ENCODE measurements at places on chromosomes 4 and X.

GRCh38 chrX:32443841-32444240 lies 767.5 kb downstream of the DMD start:
- DNase-seq: no peak

DNA sequence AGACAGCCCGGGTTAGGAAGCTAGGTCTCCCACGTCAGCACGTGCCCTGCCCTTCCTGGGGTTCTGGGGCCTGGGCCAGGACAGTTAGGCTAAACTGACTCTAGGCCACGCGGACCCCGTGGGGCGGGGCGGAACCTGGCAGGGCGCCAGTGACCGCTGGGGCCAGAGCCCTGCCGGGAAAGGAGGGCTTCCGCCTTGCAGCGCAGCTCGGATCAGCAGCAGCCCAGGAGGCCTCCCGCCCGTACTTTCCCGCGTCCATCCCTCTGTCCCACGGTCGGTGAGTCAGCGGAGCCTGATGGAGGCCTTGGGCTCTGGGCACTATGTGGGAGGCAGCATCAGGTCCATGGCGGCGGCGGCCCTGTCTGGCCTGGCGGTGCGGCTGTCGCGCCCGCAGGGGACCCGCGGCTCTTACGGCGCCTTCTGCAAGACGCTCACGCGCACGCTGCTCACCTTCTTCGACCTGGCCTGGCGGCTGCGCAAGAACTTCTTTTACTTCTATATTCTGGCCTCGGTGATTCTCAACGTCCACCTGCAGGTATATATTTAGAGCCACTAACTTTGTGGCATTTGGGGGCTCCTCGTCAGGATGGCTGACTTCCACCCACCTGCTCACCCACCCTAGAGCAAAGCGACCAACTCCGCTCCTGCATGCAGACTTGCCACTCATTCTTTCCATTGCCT lies at the start of gene SMIM10:
Gene SMIM10, plus strand, starts transcription at position 191 of the 681 bp plus-strand sequence. Its CDS starts 105 bp downstream, at position 296.
- no peak for DNase-seq

- DNase-seq: no peak
Measured at GRCh38 chr4:176189891-176190795, 5.2 kb downstream of the SPATA4 start.

- no peak for DNase-seq
Measured at GRCh38 chrX:38870361-38870895, 69.2 kb downstream of the MID1IP1 start.

DNA sequence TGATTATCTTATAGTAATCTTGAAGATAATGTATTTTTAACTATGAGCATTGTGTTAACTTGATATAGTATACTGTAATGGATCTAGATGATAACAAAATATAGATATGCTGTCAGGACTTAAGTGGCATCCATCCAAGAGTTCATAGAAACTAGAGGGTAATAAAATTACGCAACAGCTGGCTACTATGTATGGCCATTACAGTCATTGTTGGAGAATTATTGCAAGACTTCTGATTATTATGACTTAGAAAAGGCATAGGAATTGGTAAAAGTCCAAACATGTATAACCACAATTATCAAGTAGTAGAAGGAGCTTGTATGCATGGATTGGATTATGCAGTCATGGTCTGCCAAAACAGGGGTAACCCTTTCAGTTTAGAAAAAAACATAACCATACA lies 9.5 kb downstream of the OGT start:
- no peak for DNase-seq

- no peak for DNase-seq
Measured at GRCh38 chrX:40035726-40036125, 62.0 kb downstream of the BCOR start.

DNA sequence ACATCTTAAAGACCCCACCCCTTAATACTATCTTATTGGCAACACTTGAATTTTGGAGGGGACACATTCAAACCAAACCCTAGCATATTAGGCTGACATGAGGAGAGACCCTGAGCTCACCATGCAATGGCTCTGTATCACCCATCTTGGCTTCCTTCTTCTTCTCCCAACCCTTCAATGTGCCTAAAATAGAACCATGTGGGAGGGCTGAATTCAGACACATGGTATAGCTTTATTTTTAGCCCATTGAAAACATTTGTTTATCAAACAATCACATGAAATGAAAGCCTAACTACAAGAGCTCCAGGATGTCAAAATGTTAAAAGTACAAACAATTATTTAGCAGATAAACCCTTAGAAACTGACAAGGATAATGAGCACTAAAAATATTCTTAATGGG lies 81.6 kb downstream of the RASL11B start:
- DNase-seq: no peak

GRCh38 chr4:157806184-157806583 lies 366.6 kb downstream of the GASK1B start:
- DNase-seq: no peak

DNA sequence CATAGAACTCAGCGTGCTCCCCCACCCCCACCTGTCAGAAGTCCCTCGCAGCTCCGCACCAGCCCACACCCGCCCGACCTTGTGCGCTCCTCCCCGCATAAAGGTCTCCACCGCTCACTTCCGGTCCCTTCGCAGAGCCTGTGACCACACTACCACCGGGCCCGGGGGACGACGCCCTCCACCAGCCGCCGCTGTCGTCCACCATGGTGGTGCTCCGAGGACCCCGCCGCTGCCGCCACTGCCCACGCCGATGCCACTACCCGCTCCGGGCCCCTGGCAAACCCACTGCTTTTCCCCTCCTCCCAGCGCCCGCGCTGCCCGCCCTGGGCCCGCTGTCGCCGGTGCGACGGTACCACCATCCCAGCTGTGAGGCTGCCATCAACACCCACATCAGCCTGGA lies 79.8 kb upstream of the LANCL3 start:
- no peak for DNase-seq

- DNase-seq: peak; percentile 16
Measured at GRCh38 chr4:17494258-17495190, 17.4 kb downstream of the QDPR start.

GRCh38 chr4:156615066-156615531 lies 356.5 kb downstream of the PDGFC start:
- no peak for DNase-seq

- no peak for DNase-seq
Measured at GRCh38 chr4:77505275-77505957, 100.2 kb upstream of the CXCL13 start.

DNA sequence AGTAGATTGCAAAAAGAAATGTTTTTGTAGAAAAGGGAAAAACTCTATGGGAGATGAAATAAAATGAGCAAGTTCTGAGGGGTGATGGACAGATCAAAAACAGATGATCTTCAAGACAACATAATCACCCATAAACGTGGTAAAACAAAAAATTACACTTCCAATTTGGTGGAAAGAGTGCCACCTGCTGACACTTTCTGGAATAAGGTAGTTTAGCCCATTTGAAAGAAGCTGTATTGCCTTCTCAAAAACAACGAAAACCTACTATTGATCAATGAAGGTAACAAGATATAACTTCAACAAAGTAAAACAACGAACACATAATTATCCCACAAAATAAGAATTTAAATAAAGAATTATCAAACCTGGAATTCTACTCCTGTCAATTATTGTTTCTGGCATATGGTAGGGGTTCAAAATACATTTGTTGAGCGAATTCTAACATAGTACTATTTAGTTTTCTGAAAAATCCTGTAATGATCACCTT lies 2.5 kb downstream of the COQ2 start:
- peak; percentile 76 for DNase-seq

GRCh38 chrX:3010532-3010931 lies 4.2 kb downstream of the ARSH start:
- no peak for DNase-seq

- DNase-seq: no peak
Measured at GRCh38 chrX:111483135-111483534, 28.3 kb upstream of the SERTM2 start.

GRCh38 chr4:186074189-186074588 lies 5.2 kb downstream of the TLR3 start:
- DNase-seq: no peak

DNA sequence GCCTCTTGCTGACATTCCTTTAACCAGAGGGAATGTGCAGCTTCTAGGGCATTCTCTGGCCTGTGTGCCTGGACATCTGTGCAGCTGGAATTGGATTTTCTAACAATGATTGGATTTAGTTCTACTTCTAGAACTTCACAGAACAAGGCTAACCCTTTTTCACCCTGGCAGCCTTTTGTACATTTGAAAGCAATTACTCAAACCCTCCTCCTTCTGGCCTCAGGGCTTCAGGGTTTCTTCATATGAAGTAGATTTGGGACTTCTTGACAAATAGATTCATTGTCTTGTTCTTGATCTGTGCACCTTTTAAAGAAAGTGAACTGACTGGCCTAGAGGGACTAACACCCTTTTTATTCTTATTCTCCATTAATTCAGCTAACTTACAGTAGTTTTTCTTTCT lies 30.1 kb downstream of the SPATA18 start:
- DNase-seq: no peak

Data from activated CD4-positive, alpha-beta T cell treated with anti-CD3 and anti-CD28 coated beads for 4 hours (primary cell).